ENCODE measurements at places on chromosomes 4 and X.
A peak's percentile ranks its signal among the peaks of the same experiment; 100 is the strongest.

DNA sequence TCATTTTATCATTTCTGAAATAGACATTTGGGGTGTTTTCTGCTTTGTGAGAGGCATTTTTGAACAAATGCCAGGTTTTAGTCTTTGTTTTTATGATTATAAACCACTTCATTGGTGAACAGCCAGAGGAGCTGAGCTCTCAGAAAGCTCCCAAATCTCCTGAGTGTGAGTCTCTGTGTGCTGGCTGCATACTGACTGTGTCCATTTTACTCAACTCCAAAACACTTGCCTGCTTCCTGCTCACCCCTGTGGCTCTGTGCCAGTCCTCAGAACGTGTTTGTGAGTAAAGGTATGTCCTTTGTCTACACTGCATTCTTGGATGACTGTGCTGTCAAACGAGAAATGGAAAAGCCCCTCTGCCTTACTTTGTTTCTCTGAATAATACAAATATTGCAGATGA is 5.4 kb upstream of the LRAT start:
- no peak for DNase-seq

DNA sequence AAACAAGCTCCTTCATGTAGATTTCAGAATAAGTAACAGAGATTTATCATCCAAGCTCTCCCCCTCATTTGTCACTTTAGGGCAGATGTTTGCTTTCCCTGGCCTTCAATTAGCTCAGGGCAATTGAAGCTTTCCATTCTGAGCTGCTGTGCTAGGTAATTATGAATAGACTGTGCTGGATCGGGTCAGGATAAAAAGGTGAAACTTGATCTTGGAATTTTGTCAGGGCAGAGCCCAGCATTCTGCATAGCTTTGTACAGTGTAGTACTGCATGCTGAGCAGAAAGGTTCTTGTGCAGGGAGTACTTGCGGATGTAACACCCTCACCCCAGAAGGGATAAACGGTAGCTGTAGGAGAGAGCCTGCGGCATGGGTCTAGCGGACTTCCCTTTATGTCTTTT is 64.0 kb upstream of the CLDN34 start:
- DNase-seq, result no peak

- no peak for DNase-seq
Observed at GRCh38 chrX:15013461-15013860, 140.2 kb downstream of the MOSPD2 start.

GRCh38 chrX:131332331-131332730 is 43.2 kb upstream of the IGSF1 start:
- no peak for DNase-seq

DNA sequence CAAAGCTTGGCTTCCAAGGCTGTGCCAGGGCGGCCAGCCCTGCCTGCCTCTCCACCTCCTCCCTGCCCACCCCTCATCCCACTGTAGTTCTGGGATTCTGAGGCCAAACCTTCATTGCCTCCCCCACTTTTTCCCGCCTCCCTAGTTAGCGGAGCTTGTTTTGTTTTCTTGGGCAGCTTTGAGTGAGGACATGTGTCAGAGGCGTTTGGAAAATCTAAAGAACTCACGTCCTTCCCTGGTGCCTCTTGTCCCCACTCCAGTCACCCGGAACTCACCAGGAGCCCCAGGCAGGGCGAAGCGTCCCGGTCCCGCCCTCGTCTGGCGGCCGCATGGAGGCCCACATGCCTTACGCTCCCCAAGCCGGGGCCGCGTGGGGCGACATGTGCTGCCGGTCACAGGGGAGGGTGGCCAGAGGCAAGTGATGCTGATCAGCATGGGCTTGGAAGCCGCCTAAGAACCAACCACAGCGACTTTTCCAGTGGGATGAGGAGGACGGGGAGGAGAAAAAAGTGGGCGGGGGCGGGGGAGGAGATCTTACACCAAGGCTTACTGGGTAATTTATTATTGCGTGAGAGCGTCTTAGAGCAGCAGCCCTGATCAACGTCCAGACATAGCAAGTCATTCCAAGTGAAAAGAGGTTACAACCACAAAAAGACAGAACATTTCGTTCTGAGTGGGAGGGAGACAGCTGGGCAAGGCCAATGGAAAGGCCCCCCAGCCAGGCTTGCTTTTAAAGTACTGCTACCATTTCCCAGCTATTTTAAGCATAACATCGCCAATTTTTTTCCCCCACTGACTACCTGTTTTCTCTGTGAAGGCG is 48.5 kb downstream of the PRPS1 start:
- no peak for DNase-seq

DNA sequence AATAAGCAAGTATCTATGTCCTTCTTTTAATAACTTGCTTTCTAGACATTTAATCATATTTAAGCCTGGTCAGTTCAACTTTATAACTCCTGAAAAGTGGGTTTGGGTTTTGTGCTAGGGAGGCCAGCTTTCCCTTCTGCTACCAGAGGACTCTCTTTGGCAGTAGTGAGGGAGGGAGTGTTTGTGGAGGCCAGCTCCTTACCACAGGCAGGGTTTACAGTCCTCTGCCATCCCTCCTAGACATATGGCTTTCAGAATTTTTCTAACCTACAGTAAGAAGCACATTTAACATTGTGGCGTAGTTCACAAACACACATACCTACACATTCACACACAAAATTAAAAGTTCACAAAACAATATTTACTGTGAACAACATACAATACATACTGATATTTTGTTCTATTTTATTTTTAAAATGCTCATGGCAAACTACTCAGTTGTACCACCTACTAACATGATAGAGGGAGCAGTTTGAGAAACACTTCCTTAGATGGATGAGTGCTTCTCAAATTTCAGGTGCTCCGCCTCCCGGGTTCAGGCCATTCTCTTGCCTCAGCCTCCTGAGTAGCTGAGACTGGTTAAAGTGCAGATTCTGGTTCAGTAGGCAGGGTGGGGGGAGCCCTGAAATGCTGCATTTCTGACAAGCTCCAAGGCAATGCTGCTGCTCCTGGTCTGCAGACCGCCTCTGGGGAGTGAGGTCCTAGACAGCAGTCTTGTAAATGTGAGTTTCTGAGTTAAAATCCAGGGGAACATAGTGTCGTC is 86.7 kb downstream of the PTTG2 start:
- DNase-seq, result no peak

GRCh38 chr4:1839282-1839681 is 16.7 kb downstream of the LETM1 start:
- no peak for DNase-seq

GRCh38 chr4:25608644-25609043 is 47.0 kb upstream of the SLC34A2 start:
- DNase-seq, result no peak

DNA sequence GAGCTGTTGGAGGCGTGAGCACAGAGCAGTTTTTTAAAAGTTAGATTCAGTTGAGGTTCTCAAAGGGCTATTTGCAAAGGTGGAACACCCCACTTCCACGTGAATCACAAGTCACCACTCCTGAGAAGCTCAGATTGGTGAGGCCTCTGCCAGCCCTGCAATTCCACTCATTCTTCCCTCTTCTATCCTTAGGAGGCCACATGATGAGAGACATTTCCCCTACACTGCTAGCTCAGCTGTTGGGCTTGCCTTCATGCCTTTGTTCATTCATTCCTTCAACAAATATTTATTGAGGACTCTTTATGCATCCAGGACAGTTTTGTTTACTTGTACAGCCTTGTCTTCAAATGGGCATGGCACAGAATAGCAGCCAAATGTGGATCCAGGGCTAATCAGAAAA is 3.7 kb downstream of the SRPX2 start:
- no peak for DNase-seq

- DNase-seq, result no peak
Observed at GRCh38 chr4:41307638-41308037, 50.9 kb downstream of the UCHL1 start.

DNA sequence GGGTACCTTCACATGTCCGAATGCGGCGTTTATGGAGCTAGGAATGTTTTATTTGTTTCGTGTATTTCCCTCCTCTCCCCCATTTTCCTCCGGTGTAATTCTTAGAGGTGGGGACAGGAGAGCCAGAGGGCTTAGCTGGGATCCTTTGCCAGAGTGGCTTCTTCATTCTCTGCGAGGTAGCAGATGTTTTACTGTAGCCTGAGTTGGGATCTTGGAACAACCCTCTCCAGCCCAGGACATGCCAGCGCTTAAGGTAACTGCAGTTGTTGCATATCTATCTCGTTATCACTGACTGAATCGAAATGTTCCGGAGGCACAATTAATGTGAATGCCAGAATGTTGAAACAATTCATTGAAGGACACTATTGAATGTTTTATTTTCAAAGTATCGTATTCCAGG is 59.0 kb upstream of the DYNLT3 start:
- DNase-seq, result no peak

GRCh38 chr4:163991298-163991865 is 496.9 kb downstream of the TMA16 start:
- DNase-seq, result no peak

DNA sequence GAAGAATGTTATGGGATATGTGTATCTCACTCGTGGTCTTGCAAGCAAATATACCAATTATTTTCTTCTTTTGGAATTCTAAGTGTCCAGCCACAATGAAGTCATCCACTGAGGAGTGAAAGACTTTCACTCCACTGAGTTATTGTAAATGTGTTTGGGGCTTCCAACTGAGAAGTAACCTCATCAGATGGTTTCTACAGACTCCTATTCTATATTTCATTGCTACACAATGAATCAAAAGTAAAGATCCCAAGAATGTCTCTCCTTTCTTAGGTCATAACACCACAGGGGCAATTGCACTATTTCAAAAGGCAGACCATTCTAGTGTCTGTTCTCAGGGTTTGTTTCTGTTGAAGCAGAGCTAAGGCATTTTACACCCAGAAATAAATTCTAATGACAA is 12.3 kb upstream of the VCX2 start:
- DNase-seq, result no peak

DNA sequence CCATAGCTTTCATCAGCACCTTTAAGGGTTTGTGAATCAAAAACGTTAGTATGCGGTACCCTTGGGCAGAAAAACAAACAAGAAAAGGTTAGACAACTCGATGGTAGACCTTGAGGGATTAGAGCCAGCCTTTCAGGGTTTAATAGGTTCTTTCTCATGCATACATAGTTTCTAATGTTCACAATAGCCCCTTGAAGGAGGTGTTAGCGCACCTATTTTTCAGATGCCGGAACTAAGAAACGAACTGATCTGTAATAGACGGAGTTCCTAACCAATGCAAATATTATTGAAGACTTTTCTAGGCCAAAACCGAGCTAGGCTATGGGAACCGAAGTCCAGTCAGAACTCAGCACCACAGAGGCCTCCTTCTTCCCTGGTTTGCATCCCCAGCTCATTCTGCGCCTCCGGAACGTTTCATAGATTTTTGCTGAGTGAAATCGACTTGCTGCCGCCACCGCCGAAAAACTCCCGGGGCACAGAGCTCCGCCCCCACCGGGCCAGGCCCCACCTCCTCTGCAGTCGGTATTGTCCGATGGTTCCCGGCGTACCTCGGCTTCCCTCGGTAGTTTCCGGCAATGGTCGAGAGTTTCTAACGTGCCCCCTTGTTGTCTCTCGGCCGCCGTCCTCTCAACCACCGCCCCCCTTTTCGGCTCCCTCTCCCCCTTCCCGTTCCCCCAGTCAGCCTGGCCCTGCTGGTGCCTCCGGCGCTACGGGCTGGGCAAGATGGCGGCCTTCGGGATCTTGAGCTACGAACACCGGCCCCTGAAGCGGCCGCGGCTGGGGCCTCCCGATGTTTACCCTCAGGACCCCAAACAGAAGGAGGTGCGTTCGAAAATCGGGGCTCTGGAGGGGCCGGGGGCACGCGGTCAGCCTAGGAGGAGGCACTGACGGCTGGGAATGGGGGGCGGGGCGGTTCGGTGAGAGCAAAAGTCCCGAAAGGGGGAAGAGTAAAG is at the start of gene MED12:
Gene MED12 (plus strand): TSS at position 565 of the 953 bp plus-strand sequence. CDS start 159 bp downstream, at position 724.
- DNase-seq, result peak; percentile 66

GRCh38 chr4:54230484-54231418 is 1.7 kb downstream of the PDGFRA start:
- DNase-seq, result no peak

DNA sequence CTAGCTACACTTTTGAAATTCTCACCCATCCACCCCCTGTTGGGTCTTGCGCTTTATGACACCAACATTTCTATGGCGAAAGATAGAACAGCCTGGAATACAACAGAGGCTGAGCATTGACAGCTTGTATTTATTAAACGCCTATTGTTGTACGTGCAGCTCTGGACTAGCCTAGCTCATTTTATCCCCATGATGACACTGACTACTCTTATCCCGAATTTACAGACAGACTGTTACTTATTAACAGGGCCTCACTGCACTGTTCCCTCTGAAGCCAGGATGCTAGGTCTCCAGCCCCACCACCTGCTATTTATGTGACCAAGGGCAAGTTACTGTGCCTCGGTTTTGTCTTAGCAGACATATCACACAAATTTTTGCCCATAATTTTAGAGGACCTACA is 1.0 kb upstream of the RFC1 start:
- DNase-seq, result no peak

DNA sequence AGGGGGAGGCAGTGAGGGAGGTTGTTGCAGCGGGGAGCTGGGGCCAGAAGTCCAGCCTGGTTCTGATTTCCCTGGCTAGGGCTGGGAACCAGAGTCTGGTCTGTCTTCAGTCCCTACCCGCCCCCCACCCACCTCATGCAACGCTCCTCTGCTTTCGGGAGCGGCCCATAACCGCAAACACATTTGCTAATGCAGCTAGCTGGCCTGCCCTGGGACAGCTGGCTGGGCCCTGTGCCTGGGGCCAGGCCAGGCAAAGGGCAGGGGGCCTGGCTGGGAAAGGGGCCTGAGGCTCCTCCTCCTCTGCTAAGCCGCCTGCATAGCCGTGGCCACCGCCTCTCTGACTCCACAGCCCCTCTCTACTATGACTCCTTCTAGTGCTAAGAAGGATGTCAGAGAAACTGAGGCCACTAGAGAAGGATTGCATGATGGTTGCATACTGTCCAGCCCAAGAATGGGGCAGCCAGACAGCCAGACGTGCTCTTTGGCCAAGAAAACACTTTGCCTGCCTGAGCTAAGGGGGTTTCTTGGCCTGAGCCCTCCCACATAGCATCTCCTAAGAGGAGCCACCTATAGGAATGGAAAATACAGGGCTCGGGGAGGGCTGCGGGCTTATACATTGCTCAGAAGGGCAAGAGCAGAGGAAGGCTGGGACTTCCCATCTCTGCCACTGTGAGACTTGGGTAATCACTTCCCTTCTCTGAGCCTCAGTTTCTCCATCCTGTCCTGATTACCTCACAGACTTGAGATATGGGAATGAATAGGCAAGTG is 76.9 kb downstream of the PJA1 start:
- no peak for DNase-seq

DNA sequence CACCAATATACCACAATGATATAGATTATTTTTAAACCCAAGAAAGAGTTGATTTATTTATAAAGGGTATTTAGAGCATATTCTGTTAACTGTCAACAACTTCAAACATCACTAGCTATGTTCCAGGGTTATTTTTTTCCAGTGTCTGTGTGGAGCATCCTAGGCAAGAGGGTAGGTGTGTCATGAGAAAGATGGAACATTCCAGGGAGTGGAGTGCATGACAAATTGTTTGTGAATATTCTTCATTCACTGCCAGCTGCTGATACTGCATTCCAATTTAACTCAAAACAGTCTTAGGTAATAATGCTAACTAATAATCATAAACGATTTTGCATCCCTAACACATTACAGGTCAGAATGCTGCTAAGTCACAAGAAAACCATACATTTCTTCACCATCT is 148.7 kb upstream of the RASGEF1B start:
- DNase-seq, result no peak

Measured in stimulated activated CD8-positive, alpha-beta memory T cell treated with anti-CD3 and anti-CD28 coated beads, Interleukin-4, amount 100 ng/mL, for 1 hour (primary cell).